ENCODE measurements at places on chromosomes 1 and 21. TPM values are rescaled to one million over a fixed set of nuclear protein-coding genes. Genes with fewer than 3 reads are reported as not detected.
A peak's percentile ranks its signal among the peaks of the same experiment; 100 is the strongest.

DNA sequence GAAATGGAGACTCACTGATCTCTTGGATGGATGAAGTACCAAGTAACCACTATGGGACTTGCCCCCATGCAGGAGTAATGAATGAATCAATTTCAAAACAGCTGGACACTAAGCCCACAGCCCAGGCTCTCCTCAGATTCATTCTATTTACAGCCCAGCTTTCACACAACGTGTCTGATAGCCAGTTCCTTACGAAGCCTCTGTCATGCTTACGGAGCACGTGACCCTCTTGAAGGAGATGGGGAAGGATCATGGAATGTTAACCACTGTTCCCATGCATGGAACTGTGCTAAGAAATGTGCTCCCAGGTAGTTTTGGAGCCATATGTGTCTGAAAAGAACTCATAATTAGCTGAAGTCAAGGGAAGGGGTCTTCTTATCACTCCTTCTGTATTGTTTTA, 124.1 kb downstream of the KIF26B start:
- H3K27ac ChIP-seq = no peak overlapping the region
- H3K4me1 ChIP-seq = 0 out of 2 replicates have a peak, but pooled peaks cover 5% of the 10 kb centered on the region
- no peak for DNase-seq
- no peaks in the 10 kb centered on the region for H3K36me3 ChIP-seq
- H3K27me3 ChIP-seq = peaks cover 4% of the 10 kb centered on the region

Gene ZBTB37
- 5.3 TPM for total RNA-seq

GRCh38 chr1:152599934-152600333, at the start of gene LCE3C:
LCE3C (plus strand) TSS chr1:152600234; CDS start chr1:152600732, 498 bp downstream.
- DNase-seq = no peak
- no peak within 1 kb of the TSS for H3K4me3 ChIP-seq
- no peaks in the 10 kb centered on the region for H3K4me1 ChIP-seq
- no peak within 1 kb of the TSS for H3K27ac ChIP-seq
- H3K27me3 ChIP-seq = no peaks in the 10 kb centered on the region

- H3K27ac ChIP-seq = peak overlapping the region; percentile 57
- H3K4me1 ChIP-seq = peaks cover 70% of the 10 kb centered on the region
- peak; percentile 72 for DNase-seq
- H3K36me3 ChIP-seq = peaks cover 5% of the 10 kb centered on the region
Measured at GRCh38 chr1:183230413-183230812, 44.3 kb downstream of the LAMC2 start.

Gene LCE2C
- not detected for total RNA-seq

Gene FPGT
- total RNA-seq = 15.2 TPM
